Stimulated activated CD4-positive, alpha-beta T cell treated with anti-CD3 and anti-CD28 coated beads, Interleukin-1b, Interleukin-23, amount 100 ng/mL, for 24 hours (primary cell): ENCODE measurements at places on chromosomes 1 and 21.

DNA sequence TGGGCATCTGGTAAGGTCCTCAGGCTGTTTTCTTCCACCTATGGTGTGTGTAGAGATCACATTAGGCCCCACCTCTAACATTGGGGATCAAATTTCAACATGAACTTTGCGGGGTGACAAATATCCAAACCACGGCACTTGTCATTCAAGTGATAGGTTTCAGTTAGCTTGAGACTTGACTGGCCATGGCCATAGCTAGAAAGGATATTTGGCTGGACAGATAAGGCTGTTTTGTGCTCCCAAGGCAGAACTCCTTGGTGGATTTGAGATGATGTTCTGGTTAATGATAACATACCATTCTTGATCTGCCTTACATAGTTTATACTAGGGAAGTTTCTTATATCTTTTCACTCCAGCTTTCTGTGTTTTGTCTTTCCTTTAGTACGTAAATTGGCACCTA, 48.5 kb downstream of the CELF3 start:
- no peak for DNase-seq

DNA sequence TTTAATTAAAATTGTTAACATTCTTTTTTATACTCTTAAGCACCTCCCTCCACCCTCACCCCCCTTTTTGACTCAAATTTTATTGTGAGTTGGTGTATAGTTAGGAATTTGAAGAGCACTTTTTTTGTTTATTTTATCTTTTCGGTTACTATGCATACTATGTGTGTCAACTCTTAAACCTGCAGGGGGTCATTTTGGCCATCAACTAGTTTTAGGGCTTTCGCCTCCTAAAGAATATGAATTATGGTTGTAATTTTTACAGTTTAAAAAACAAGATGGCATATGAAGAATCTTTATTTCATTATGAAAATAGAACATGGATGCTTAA, 9.7 kb downstream of the BACH1 start:
- DNase-seq = no peak

DNA sequence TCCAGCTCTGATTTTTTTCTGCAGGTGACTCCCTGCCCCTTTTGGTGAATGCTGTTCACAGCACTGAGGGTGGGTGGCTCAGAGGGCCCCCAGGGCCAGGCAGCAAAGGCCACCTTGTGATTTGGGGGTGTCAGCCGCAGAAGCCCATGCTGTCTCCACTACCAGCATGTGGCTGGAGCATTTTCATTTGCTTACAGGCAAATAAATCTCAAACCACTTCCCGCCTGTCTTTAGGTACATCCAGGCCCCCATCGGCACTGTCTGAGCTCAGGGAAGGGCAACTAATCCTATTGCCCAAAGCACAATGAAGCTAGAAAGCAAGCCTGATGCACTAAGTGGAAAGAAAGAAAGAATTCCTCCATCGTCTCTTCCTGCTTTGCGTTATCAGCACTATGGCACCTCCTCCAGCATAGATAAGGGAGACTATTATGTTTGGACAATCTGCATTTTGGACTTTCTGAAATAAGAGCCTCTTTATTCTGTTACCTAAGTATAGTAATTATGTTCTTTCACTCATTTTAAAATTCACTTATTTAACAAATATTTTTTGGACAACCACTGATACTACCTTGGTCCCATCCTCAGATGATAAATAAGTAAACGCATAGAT, 100.5 kb upstream of the TLR5 start:
- DNase-seq = no peak

GRCh38 chr1:111696330-111696729, 42.9 kb downstream of the INKA2 start:
- no peak for DNase-seq

DNA sequence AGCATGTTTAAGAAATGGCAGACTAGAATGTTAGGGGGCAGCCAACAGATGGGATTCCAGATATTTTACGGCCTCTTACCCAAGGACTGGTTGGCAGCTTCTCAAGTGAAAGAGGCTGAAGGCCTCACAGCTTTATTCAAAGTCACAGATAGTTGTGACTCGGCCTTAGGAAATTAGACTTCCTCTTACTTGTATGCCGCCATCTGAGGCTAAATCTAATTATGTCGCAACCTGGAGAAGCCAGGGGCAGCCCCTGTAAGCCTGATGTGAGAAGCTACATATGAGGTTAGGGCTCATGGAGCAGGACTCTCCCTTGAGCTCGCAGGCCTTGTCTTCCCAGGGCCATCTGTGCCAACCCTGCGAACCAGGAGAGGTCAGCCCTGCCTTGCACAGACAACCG, 352.5 kb downstream of the HHAT start:
- DNase-seq = no peak

DNA sequence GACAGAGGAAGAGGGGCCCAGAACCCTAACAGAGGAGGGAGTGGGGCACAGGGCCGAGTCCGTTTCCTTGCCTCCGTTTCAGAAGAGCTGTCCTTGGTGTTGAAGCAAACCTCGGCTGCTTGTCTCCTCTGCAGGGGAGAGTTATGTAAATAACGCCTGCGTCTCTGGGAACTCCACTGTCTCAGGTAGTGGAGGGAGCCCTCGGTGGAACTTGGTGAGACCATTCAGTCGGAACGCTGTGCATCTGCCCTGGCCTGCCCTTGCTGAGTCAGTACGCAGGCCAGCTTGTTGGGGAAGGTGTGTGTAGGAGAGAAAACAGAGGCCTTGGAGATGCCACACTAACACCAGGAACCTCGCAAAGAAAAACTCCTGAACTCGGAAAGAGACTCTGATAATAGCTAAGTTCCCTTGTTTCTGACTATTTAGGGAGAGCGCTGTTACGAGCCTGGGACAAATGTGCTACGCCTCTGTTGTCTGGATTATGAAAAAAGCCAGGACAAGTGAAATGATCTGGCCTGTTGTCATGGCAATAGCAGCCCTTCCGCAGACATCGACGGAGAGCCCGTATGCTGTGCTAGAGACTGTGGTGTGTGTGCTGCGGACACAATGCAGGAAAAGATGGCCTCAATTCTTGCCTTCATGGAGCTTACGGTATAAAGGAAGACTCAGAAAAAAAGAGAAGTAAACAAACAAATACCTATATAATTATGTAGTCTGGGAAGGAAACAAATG, 94.6 kb upstream of the AKT3 start:
- no peak for DNase-seq

DNA sequence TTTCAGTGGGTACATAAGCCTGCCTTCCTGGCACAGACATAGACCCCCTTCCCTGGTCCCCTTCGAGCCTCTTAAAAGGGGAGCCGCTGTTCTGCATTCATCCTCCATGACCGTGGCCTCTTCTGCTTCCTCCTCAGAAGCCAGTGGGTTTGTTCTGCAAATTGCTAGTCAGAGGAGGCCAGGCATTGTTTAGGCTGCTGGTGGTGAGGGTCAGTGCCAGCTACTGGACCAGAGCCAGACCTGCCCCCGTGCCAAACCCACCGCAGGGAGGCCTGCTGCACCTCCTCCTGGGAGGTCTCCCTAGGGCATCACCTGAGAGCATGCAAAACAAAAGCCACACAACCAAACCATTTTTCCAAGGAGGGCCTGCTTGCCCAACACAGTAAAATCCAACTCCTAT, 178.4 kb downstream of the MIS18A start:
- DNase-seq = no peak

GRCh38 chr1:110605901-110606656, at the start of gene KCNA2:
Gene KCNA2, minus strand, starts transcription at chr1:110606358. Its CDS starts 1,576 bp downstream, at chr1:110604782.
- no peak for DNase-seq

DNA sequence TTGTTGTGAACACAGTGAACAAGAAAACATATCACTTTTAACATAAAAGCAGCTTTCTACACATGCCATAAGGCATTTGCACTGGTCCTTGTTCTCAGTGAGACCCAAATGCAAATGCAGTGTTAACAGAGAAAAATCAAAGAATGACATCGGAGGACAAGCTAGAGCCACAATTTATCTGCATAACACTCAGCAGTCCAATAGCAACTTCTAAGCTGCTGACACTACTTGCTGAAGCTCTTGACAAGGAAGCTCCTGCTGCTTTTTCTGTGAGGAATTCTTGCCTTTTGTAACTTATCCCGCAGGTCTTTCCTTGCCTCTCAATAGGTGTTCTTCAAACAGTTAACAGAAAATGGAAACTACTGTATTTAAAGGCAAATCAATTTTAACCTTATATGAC, 34.7 kb downstream of the USH2A start:
- DNase-seq = no peak

DNA sequence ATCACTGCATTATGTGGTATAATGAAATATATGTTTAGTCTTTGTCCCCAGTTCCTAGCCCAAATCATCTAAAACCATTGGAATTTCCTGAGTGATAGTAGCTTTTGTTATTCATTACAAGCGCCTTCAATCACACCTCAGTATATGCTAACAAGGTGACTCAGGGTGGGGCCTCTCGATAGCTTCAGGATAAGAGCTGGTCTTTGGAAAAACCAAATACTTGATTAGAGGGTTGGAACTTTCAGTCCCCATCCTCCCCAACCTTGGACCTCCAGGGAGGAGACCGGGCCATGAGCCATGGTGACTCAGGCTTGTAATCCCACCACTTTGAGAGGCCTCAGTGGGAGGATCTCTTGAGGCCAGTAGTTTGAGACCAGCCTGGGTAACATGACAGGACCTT, 5.1 kb upstream of the BRDT start:
- DNase-seq = no peak

DNA sequence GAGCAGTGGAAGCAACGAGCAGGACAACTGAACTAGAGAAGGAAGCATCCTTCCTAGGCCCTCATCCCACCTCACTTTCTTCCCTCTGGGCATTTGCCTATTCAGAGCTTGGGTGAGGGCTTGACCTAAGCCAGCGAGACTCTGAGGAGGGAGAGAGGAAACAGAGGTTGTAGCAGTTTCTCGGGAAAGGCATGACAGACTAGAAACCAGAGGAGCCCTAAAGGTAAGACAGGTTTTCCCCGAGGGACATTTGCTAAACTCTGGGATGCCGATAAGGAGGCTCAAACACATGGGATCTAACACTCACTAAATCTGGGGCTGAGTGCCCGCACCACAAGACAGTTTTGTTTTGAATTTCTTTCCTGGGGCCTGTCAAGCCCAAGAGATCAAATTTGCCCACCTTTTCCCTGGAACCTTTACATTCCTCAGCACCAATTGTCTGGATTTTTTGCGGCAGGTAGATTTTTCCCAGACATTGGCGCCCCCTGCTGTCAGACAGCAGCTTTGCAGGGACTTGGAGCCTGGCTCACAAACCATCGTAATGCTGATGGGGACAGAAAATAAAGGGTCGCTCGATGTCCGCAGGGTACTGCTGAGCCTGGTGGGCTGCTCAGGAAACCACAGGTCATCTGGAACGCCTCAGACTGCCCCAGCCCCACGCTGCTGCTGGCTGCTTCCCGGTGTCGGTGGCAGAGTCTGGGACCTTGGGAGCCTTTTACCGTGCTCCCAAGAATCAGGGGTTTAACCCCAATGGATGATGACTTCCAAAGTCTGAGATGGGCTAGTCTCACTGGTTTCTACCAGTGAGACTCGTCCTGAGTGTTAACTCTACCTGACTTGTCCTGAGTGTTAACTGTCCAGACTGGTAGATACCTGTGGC, 23.4 kb upstream of the TSPAN2 start:
- peak; percentile 28 for DNase-seq

DNA sequence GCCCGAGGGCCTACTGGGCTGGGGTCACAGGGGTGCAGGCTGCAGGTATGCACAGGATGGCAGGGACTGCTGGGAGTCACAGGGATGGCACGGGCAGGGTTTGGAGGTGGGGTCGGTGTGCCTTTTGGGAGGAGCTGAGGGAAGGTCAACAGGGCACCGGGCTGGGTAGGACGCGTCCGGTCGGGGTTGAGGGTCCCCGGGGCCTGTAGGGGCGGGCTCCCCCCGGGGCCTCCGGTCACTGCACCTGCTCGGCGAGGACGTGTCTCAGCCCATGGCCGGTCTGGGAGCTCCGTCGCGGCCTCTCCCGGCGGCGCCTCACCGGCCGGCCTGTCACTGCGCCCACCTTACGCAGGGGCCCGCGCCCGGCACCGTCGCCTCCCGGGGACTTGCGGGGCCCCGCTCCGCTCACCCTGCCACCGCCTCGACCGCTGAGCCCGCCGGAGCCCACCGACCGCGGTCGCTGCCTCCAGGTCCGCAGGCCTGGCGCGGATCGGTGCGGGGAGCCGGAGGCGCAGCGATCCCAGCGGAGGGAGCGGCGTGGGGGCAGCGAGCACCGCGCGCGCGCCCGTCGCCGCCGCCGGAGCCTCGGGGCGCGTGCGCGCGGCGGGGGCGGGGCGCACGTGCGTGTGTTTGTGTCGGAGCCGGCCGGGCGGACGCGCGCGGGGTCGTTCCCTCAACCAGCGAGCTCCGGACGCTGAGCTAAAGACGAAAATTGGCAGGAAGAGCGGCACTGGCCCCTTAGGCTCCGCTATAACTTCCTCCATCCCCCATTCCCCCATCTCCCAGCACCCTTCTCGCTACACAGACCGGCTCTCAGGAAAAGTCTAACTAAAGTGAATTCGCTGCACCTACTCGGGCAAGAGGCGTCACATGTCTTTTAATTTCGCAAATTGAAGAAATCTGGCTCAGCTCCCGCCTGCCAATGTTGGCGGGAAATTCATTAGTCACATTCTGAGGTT, at the start of gene AMIGO1:
TSS of gene AMIGO1 (minus strand) at position 552 of the 959 bp plus-strand sequence. CDS start 815 bp downstream, outside the sequence.
- peak; percentile 44 for DNase-seq

- DNase-seq = no peak
Observed at GRCh38 chr1:110097507-110098221, 14.6 kb upstream of the UBL4B start.

DNA sequence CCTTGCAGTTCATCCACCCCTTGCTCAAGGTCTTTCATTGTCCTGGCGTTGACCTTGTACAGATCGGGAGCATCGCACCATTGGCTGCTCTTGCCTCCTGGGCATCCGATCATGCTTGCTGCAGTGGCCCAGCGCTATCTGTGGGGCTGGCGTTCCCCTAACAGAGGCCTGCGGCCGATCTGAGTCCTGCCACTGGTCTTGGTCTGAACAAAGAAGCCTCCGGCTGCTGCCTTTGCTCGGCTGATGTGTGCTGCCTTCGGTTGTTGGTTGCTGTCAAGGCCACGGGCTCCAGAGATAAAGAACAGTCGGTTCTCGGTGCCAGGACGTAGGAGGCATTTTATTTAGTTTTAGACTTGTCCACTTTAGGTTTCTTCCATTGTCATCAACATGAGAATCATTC, 39.0 kb downstream of the PCNT start:
- DNase-seq = no peak

GRCh38 chr21:33865996-33866575, 49.5 kb downstream of the ATP5PO start:
- no peak for DNase-seq

DNA sequence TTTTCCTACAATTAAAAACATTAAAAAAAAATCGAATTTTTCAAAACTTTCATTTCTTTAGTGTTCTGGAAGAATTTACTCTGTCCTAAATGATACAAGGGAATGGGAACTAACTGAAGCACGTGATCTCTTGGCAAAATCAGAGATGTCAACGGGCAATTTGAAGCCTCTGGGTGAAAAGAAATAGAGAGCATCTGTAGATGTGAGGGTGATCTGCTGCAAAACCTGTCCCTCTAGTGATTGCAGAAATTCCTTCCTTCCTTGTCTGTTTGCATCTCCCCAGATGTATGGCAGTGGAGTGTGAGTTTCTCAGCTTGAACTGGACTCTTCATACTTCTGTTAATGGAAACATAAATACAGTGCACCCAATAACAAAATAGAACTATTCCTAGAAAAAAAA, 100.5 kb upstream of the S1PR1 start:
- no peak for DNase-seq

- no peak for DNase-seq
Observed at GRCh38 chr1:237684236-237684635, 206.5 kb downstream of the ZP4 start.
